Activated T-cell treated with anti-CD3 and anti-CD28 coated beads, Interleukin-2, amount 50 U/mL, for 4 hours (primary cell): ENCODE measurements at places on chromosomes 4 and X. TPM values are rescaled to one million over a fixed set of nuclear protein-coding genes. Genes with fewer than 3 reads are reported as not detected.

ARHGAP6 gene
- 0.10 TPM for total RNA-seq

GRCh38 chr4:48967631-48968030 is 18.4 kb upstream of the CWH43 start:
- no peak for DNase-seq

DNA sequence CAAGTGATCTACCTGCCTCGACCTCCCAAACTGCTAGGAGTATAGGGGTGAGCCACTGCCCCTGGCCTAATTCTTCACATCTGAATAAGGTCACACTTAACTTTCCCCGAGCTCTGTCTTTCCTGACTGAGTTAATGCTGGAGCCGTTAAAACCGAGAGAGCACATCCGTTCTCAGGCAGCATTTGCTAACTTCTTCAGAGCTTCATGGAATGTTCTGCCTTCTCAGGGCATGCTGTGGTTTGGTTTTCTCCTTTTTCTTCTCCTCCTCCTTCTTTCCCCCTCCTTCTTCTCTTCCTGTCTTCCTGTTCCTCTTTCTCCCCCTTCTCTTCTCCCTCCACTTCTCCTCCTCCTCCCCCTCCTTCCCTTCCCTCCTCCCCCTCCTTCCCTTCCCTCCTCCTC is 119.9 kb downstream of the ASMT start:
- no peak for DNase-seq

DNA sequence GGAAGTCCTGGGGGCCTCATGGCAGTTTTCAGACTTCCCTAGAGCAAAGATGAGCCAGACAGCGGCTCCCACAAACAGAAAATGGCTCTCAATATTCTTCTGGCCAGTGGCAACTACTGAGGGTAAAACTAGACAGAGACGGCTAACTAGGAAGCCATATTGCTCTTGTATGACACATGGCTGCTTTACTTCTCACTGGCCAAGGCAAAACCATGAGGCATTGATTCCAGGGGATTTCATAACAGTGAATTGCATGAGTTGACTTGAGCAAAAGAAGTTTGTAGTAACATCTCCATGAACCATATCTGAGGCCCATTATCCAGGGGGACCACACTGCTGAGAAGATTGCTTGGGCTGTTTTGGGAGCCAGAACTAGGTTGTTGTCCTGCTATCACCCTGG is 13.7 kb upstream of the TLR8 start:
- no peak for DNase-seq

- no peak for DNase-seq
These were observed 1608.7 kb downstream of the STIM2 start for GRCh38 chr4:28469387-28469786.

DNA sequence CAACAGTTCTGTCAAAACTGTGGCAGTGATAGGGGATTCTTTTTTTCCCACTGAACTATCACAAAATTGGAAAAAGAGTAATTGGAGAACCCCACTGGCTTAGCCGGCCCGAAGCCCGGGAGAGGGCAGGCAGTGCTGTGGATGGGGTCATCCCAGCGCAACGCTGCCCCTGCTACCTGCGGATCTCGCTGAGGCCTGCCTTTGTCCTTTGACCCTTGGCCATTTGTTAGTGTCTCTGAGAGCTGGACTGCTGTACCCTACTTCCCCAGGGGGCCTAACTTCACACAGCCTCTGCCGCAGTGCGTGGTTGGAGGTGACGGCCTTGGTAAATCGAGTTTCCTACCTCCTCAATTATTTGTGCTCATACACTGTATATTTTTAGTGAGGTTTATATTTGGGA is 43.0 kb upstream of the MSANTD1 start:
- no peak for DNase-seq

DNA sequence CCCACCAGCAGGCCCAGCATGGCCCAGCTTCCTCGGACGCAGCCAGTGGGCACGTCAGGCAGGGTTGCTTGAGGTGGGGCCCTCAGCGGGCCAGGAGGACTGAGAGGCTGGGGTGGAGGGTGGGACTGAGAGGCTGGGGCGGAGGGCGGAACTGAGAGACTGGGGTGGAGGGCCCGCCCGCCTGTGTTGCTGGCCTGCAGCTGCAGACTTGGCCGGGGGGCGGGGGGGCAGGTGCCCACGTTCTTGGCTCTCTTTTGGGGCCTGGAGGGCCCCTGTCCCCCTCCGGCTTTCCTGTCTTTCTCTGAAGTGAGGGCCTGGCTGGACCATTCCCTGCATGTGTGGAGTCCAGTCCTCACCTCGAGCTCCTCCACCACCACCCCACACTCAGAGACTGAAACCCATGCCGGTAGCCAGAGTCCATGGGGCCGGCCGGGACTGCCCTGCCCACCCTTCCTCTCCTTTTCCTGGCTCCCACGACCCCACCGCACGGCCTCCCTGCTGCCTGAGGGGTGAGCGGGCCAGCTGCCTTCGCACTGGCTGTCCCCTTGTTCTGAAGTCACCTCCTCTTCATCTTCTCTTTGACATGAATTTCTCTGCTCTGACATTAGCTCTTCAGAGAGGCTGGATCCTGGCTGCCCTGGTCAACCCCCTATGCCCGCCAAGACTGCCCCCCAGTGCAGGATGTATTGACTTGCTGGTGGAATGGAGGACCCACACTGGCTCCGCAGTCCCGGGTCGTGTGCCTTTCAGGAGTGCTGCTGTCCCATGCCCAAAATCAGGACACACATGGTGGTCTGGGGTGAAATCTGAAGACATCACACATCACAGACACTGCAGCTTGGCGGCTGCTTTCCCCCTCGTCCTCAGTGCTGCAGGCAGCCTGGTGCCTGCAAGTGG is 10.1 kb upstream of the NKX1-1 start:
- DNase-seq: no peak

PLXNB3 gene
- 0.46 TPM for total RNA-seq

DNA sequence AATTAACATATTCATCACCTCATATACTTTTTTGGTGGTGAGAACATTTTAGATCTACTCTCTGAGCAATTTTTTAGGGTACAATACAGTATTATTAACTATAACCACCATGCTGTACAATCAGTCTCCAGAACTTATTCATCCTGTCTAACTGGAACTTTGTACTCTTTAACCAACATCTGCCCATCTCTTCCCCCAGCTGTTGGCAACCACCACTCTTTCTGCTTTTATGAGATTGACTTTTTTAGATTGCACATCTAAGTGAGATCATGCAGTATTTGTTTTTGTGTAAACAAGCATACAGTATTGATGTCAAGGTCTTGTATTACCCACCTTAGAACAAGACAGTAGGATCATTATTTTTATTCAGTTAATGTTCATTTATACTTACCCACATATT is 516.8 kb downstream of the RPA4 start:
- DNase-seq: no peak

TSC22D3 gene
- 18.5 TPM for total RNA-seq

- DNase-seq: peak; percentile 44
These were observed 59.9 kb downstream of the GSPT2 start for GRCh38 chrX:51802917-51803688.

DNA sequence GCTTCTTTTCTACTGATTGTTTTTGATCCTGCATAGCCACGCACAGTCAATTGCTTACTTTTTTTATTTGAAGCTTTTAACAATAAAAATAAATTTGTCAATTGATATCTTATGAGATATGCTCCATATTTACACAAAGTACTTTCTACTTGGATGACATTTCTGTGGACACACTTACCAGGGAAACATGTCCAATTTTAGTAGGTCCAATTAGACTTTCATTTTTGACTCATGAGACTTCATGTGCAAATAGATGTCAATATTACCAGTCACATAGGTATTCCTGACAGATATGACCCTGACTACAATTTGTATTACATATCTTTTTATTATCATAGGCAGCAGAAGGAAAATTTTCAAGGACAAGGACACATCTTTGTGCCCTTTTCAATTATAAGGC is 219.9 kb upstream of the ANKRD50 start:
- DNase-seq: no peak

GRCh38 chr4:8283631-8284121 is 14.1 kb downstream of the HTRA3 start:
- no peak for DNase-seq
